ENCODE measurements at places on chromosomes 6 and 20. TPM values are rescaled to one million over a fixed set of nuclear protein-coding genes. Genes with fewer than 3 reads are reported as not detected.

Gene BCAS1
- not detected for total RNA-seq

Gene ARFGEF2
- 35.8 TPM for total RNA-seq

Gene PDE7B
- 3.4 TPM for total RNA-seq

Gene FAM50B
- 0.37 TPM for total RNA-seq

DNA sequence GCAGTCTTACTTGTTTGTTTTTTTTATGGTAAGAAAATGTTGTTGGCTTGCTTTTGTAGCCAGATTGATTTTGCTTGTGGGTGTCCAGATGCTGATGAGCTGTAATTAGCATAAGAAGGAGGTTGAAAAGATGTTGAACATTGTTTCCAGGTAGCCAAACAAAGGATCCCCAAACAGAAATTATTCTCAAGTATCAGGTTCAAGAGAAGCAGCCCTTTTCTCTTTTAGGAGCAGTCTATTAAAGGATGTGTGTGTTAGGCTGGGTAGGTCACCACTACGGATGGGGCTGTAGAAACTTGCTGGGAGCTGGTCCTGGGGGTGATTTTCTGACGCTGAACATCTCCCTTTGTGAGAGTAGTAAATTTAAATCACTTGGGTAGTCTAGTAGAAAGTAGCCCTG lies 86.9 kb upstream of the VSTM2L start:
- H3K4me3 ChIP-seq: no peak overlapping the region
- no peaks in the 10 kb centered on the region for H3K4me1 ChIP-seq
- no peaks in the 10 kb centered on the region for H3K27me3 ChIP-seq

GRCh38 chr20:33158637-33159385 lies 9.1 kb upstream of the BPIFA2 start:
- peaks cover 12% of the 10 kb centered on the region for H3K27me3 ChIP-seq
- no peak overlapping the region for H3K4me3 ChIP-seq
- H3K4me1 ChIP-seq: no peaks in the 10 kb centered on the region
- DNase-seq: no peak
- H3K27ac ChIP-seq: no peak overlapping the region
- H3K36me3 ChIP-seq: no peaks in the 10 kb centered on the region

DNA sequence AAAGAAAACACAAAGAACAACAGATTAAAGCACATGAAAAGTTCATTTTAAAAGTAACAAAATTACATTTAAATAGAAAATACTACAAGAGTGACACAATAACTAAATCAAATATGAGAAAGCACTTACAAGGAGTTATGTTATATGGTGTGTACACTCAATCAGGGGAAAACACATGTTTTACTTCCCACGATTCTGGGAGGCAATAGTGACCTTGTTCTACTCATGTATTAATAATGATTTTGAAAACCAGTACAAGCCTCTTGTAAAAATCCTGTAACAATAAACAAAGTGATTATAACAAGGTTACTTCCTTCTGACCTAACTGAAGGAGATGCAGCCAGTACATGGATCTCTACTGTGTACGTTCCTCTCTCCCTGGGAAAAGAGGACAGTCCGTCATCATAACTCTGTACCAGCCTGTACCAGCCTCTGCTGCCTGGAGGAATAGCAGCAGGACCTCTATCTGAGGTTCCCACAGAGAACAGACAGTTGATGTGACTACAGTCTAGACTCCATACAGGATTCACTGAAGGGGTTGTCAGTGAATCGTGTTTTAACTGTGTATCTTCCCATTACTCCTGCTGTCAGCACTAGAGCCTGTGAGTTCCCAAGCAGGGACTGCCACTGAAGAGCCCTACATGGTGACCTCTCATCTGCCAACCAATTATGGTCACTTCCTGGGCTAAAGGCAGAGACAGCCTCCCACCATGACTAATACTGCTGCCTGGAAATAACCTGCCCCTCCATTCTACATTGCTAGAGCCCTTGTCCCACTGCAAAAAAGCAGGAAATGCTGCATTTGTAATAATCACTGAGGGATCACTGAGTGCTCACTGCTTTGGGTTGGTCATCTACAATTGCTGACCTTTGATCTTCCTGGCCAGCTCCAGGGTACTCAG lies 149.7 kb downstream of the KIF16B start:
- H3K4me1 ChIP-seq: no peaks in the 10 kb centered on the region
- H3K27ac ChIP-seq: no peak overlapping the region
- peaks cover 46% of the 10 kb centered on the region for H3K36me3 ChIP-seq
- DNase-seq: no peak
- H3K4me3 ChIP-seq: no peak overlapping the region

- H3K4me1 ChIP-seq: peaks cover under 1% of the 10 kb centered on the region
- no peaks in the 10 kb centered on the region for H3K36me3 ChIP-seq
- H3K27me3 ChIP-seq: peaks cover 8% of the 10 kb centered on the region
Observed at GRCh38 chr6:121993362-121993761, 406.1 kb upstream of the HSF2 start.

- no peak for DNase-seq
- H3K27ac ChIP-seq: no peak overlapping the region
- no peak overlapping the region for H3K4me3 ChIP-seq
- peaks cover 2% of the 10 kb centered on the region for H3K36me3 ChIP-seq
Observed at GRCh38 chr6:79246891-79247290, 12.4 kb upstream of the HMGN3 start.

- DNase-seq: no peak
- no peaks in the 10 kb centered on the region for H3K27me3 ChIP-seq
- H3K4me1 ChIP-seq: no peaks in the 10 kb centered on the region
- H3K27ac ChIP-seq: no peak overlapping the region
- H3K4me3 ChIP-seq: no peak overlapping the region
Observed at GRCh38 chr6:63441266-63441956, 121.6 kb upstream of the LGSN start.

DNA sequence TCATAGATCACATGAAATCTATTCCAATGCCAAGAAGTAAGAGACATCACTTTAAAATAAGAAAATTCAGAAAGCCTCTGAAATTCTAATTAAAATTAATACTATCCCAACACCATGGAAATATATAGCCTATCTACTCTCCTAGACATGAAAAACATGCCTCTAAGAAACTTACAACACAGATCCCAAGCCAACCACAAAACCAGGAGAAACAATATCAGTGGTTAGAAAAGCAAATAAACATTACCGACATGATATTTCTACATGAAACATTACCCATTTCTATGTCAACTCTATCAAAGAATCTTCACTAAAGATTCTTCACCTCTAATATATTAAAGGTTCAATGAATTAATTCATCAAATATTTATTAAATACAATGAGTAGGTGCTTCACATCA lies 4.8 kb downstream of the EPB41L2 start:
- peaks cover 22% of the 10 kb centered on the region for H3K36me3 ChIP-seq
- no peak for DNase-seq
- H3K4me3 ChIP-seq: no peak overlapping the region
- peaks cover 40% of the 10 kb centered on the region for H3K4me1 ChIP-seq

- H3K36me3 ChIP-seq: no peaks in the 10 kb centered on the region
- peaks cover 12% of the 10 kb centered on the region for H3K4me1 ChIP-seq
- H3K4me3 ChIP-seq: no peak overlapping the region
- DNase-seq: no peak
Observed at GRCh38 chr6:5174244-5174643, 86.5 kb downstream of the LYRM4 start.

All from osteocyte (in vitro differentiated cells).